ENCODE measurements at places on chromosomes 16 and 17.

DNA sequence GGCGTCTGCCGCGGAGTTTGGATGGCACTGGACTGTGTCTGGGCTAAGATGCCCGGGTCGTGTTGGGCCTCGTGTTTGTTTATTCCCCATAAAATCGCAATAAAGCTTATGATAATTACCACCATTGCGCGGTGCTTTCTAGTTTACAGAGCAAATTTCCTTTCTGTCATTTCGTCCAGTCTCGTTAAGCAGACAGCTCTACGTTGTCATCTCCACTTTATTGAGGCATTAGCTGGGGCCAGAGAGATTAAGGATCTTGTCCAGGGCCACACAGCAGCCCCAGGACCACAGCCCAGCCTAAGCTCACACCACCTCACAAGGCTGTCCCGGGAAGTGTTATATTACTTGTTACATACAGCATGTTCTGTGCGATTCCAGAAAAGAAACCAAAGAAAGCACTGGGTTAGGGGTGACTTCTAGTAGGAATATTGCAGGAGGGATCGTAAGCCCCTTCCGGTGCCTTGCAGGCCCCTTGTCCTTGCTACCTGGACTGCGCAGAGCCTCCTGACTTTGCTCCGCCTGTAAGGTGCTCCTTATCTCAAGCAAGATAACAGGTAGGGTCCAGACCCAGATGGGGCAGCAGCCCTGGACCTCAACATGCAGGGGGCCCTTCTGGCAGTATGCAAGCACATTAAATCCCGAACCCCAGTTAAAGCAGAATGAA is 6.3 kb downstream of the NOS2 start:
- no peak for DNase-seq

DNA sequence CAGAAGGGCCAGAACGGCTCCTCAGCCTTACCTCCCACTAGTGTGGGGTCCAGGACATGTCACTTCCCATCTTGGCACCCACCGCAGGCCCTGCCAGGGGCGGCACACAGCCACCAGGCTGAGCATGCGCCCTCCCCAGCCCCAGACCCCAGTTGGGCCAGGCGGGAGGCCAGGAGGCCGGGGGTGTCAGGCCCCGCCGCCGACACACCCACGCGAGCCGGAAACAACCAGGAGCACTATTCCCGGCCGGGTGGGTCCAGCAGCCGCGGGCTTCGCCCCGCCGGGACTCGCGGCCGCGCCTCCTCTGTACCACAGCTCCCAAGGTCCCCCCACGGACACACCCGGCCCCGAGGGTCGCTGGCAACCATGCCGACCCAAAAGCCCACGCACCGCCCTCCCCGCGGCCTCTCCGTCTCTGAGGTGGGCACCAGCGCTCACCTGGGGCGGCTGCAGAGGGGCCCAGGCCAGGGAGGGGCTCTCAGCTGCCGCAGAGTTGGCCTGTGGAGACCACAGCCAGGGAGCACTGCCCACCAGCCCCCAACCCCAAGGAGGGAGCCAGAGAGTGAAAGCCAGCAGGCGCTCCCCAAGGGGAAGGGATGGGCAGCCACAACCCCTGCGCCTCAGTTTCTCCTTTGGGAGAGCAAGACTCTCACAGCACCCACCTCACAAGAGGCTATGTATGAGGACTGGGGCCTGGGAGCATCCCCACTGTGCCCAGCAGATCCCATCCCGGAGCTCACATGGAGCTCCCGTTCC is 18.0 kb downstream of the B9D1 start:
- DNase-seq = no peak

DNA sequence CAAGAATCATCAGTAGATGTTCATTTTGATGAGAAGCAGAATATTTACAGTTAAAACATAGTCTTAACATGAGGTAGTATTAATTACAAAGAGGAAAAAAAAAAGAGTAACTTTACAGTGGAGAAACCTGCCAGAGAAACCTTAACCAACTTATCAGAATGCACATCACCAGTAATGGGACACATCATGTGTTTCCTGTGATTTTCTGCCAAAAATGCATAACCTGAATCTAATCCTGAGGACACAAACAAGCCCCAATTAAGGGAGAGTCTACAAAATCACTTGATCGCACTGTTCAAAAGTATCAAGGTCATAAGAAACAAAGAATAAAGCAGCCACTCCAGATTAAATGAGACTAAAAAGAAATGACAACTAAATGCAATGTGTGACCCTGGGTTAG is 18.2 kb upstream of the QRICH2 start:
- DNase-seq = no peak

DNA sequence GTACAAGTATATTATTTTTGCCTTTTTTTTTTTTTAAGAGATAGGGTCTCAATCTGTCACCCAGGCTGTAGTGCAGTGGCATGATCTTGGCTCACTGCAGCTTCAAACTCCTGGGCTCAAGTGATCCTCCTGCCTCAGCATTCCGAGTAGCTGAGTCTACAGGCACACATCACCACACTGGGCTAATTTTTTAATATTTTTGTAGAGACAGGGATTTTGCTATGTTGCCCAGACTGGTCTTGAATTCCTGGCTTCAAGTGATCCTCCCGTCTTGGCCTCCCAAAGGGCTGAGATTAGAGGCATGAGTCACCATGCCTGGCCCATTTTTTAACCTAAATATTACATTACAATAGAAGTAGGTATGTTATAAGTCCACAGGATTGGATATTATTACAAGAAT is 3.2 kb downstream of the TERB1 start:
- DNase-seq = no peak

- DNase-seq = no peak
Measured at GRCh38 chr16:28254158-28254557, 38.2 kb upstream of the SBK1 start.

GRCh38 chr16:51637770-51638094 is 486.7 kb upstream of the SALL1 start:
- no peak for DNase-seq

DNA sequence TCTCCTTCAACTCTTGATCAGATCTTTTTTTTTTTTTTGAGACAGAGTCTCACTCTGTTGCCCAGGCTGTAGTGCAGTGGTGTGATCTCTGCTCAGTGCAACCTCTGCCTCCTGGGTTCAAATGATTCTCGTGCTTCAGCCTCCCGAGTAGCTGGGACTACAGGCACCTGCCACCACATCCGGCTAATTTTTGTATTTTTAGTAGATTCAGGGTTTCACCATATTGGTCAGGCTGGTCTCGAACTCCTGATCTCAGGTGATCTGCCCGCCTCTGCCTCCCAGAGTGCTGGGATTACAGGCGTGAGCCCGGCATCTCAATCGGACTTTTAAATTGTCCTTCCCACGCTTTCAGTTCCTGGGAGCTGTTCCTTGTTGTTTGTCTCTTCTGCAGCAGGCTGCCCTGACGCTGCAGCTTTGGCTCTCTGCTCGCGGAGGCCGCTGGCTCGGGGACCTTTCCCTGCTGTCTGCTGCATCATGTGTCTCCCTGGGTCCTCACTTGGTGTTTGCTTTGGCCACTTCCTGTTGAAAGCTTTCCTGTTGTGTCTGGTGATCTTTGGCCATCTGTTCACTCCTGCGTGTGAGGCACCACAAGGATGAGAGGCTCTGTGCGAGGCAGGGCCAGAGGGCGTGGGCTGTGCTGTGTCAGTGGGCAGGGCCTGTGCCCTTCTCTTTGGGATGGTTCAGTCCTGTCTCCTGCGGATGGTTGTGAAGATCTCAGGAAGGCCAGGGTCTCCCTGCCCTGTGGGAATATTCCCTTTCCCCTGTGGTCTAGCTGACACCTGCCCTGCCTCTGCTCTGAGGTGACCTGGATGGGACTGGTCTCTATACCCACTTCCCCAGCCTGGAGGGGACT is 18.4 kb upstream of the CAPN15 start:
- DNase-seq = no peak

DNA sequence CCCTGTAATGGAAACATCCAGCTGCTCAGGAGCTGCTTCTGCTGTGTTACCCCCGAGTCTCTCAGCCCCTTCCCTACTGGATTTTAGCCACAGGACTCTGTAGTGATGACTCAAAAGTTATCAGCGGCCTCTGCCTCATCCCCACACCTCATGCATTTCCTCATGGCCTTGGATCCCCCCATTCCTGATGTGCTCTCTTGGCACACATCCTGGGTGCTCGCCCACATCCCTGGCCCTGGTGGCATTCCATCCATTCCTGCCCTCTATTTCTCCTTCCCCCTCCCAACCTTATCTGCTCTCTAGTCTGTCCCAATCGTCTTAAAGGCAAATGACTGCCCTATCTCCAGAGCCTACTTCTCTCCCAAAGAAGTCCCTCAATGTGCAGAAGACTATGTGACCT is 24.6 kb downstream of the MARF1 start:
- DNase-seq = no peak

GRCh38 chr16:57257455-57258070 is 12.5 kb downstream of the ARL2BP start:
- no peak for DNase-seq

- DNase-seq = no peak
Measured at GRCh38 chr17:47999582-47999981, 28.7 kb downstream of the CDK5RAP3 start.

GRCh38 chr17:6304894-6305612 is 129.9 kb downstream of the AIPL1 start:
- no peak for DNase-seq

GRCh38 chr17:78548725-78549124 is 28.5 kb downstream of the DNAH17 start:
- no peak for DNase-seq

- no peak for DNase-seq
Measured at GRCh38 chr17:68801335-68802247, 153.6 kb downstream of the ABCA8 start.

- DNase-seq = no peak
Measured at GRCh38 chr16:81581107-81581506, 136.5 kb downstream of the CMIP start.

DNA sequence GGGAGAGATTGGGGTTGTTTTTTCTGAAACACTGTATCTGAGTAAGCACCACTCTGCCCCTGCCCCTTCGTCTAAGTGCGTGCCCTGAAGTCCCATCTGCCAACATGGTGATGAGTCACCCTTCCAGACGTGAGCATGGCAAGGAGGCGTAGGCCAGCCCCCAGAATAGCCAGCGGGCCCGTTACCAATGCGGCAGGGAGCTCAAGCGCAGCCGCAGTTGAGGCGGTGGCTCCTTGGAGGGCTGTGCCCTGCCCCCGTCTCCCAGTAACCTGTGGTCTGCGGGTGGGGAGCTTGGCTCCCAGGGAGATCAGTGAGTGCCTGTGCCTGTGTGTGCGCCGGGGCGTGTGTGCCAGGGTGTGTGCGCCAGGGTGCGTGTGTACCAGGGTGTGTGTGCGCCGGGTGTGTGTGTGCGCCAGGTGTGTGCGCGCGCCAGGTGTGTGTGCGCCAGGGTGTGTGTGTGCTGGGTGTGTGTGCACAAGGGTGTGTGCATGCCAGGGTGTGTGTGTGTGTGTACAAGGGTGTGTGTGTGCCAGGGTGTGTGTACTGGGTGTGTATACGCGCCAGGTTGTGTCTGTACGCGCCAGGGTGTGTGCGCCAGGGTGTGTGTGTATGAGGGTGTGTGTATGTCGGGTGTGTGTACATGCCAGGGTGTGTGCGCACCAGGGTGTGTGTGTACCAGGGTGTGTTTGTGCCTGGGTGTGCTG is 98.6 kb upstream of the CHMP6 start:
- DNase-seq = no peak

DNA sequence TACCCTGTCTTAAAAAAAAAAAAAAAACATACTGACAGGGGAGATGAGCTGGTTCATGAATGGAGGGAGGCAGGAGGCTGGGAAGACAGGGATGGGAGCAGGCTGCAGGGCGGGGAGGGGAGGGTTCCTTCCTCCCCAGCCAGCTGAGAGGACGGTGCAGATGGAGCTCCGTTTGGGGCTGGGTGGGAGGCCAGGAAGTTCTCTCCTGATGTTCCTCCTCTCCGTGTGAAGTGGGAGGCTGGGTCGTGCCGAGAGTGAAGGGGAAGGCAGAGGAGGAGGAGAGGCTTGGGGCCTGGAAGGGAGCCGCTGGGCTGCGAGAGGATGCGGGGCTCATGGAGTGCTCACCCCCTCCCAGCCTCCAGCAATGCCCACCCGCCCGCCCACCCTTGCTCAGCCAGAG is 21.3 kb downstream of the SBK1 start:
- DNase-seq = no peak

- no peak for DNase-seq
Measured at GRCh38 chr16:58121132-58121531, 8.0 kb downstream of the CFAP20 start.

- DNase-seq = no peak
Measured at GRCh38 chr17:42845556-42845917, 1.2 kb downstream of the AOC2 start.

DNA sequence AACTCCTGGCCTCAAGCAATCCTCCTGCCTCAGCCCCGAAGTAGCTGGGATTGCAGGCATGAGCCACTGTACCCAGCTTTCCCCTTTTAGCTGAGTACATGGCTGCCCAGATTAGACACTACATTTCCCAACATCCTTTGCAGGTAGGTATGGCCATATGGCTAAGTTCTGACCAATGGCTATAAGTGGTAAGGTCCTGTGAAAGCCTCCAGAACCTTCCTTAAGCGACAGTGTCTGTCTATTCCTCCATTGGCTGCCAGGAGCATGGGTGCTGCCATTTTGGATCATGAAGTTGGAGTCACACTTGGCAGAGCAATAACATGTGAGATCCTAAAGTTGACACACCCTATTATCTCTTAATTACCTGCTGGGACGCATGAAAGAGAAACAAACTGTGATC is 24.4 kb upstream of the CRHR1 start:
- DNase-seq = no peak

GRCh38 chr17:80586846-80587228 is 42.2 kb downstream of the RPTOR start:
- DNase-seq = no peak

- DNase-seq = no peak
Measured at GRCh38 chr16:46896314-46896968, 12.3 kb downstream of the GPT2 start.

DNA sequence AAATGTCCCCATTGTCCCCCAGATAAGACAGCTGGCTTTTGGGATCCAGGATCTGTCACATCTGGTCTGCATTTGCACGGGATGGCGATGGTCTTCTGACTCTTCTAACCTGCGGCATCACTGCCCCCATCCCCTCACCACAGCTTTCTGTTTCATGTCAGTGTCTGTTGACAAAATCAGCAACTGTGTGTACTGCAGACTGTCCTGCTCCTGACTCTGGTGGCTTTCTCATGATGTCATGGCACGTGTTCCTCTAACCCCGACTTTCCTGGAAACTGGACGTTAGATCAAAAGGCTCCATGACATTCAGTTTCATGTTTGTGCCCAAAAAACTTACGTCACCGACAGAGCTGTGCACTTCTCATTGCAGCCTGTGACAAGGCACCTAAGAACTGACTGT is 30.1 kb upstream of the CPNE2 start:
- DNase-seq = no peak

GRCh38 chr16:88561485-88562359 is 8.5 kb upstream of the ZC3H18 start:
- peak; percentile 38 for DNase-seq

DNA sequence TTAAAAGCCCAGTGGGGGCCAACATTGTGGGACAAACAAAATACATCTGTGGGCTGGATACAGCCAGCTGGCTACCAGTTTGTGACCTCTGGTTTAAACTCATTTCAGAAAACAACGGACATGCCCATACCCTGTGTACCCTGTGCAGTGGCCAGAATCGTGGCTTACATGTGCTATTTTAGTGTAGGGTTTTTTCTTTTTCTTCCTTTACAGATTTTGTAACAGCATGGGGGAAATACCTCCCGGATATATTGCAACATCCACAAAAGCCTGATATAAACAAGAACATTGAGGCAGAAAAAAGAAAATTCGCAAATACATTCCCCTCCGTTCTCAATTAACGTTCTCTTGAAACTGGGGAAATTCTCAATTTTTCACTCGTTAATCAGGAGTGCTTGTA is 7.3 kb downstream of the HS3ST4 start:
- no peak for DNase-seq

Measured in nucleus accumbens (tissue), 56 donors.